ENCODE measurements at places on chromosomes 6 and 20.

- DNase-seq: no peak
These were observed 421.4 kb upstream of the ID4 start for GRCh38 chr6:19415605-19416326.

DNA sequence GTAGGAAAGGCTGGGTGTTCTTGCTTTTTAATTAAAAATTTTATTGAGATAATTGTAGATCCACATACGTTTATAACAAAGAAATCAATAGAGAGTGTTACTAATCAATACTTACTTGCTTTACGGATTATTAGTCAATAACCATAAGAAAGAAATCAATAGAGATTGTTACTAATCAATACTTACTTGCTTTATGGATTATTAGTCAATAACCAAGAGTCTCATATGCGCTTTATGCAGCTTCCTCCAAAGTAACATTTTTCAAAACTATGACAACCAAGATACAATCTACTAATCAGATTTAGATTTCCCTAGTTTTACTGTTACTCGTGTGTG, 31.0 kb upstream of the LY86 start:
- no peak for DNase-seq

- no peak for DNase-seq
These were observed 16.7 kb upstream of the ENTPD6 start for GRCh38 chr20:25178563-25179438.

- DNase-seq: no peak
These were observed 40.0 kb downstream of the NUDT3 start for GRCh38 chr6:34352305-34352937.

GRCh38 chr6:51494342-51494741, 593.1 kb downstream of the PKHD1 start:
- no peak for DNase-seq

- no peak for DNase-seq
These were observed 2.7 kb downstream of the CTSA start for GRCh38 chr20:45893831-45894230.

DNA sequence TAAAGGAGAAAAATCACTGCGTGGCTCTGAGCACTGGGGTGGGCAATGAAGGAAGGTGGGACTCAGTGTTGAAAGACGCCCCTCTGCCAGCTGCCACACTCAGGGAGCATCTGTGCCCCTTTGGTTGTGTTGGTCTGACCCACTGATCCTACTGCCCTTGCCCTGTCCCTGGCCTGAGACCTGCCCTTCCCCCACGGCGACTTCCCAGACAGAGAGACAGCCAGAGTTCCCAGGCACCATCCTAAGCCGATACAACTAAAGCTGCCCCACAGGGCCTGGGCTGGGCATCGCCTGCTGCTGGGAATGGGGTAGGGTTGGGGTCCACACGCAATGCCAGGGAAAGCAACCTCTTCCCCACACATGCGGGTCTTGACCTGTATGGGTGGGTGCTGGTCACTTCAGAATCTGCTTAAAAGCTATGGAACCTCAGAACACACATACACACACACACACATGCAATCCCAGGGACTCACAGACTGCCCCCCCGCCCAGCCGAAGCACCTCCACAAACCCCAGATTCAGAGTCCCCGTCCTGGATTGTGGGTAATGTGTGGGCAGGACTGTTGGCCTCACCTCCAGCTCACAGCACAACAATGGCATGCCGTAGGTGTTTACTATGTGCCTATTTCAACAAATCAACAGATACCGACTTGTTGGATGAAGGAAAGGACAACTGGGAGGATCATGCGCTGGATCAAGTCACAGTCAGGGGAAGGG, 10.9 kb upstream of the SPDEF start:
- DNase-seq: no peak

- DNase-seq: no peak
These were observed 20.3 kb downstream of the SLC22A2 start for GRCh38 chr6:160238278-160238711.

DNA sequence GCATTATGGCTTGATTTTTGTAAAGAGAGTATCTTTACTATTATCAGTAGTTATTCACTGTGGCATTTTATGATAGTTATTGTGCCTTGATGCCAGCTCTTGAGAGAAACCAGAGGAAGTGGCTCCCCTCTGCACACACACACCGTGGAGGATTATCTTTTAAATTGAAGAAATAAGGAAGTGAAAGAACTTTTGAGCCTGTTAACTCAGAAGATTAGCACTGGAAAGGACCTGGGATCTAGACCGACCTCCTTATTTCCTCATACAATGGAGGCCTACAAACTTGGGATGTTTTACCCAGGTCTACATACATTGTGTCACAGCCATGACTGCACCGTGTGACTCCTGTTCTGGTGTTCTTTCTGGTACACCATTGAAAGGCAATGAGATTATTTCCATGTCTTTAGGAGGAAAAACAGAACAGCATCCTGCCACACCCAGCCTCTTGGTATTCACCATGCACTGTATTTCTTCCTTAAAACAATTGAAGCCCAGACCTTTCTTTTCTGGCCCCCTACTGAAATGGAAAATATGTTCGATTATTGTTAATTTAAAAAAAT, 40.6 kb downstream of the HECA start:
- DNase-seq: no peak

DNA sequence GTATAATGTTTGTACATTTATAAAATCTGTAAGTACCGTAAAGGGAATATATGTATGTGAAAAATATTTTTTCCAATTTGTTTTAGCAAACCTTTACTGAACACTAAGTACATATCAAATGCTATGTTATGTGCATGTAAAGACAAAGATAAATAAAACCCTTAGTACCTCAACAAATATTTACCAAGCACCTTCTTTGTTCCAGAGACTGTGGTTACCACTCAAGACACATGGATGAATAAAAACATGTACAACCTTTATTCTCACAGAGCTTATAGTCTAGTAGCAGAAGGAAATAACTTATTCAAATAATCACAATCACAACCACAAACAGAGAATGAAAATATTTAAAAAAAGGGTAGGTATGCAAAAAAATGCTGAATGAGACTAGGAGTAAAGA, 17.5 kb downstream of the TMX4 start:
- no peak for DNase-seq

DNA sequence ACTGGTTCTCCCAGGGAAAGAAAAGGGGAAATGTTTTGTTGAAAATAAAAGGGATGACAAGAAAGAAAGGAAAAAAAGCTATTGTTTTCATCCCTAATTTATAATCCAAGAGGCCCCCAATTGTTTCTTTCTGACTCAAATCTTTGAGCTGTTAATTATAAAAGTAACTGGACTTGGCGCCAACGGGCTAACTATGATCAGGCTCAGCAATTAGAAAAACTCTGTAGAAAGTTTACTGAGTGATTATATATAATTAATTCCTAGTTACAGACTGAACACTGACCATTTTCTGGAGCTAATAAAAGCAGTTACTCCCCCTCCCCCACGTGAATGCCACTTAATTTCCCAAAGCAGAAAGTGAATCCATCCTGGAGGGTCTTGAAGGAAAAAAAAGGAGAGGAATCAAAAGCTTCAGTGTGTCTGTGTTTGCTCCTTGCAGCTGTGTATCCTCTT, 3.2 kb downstream of the ZMYND8 start:
- DNase-seq: no peak

DNA sequence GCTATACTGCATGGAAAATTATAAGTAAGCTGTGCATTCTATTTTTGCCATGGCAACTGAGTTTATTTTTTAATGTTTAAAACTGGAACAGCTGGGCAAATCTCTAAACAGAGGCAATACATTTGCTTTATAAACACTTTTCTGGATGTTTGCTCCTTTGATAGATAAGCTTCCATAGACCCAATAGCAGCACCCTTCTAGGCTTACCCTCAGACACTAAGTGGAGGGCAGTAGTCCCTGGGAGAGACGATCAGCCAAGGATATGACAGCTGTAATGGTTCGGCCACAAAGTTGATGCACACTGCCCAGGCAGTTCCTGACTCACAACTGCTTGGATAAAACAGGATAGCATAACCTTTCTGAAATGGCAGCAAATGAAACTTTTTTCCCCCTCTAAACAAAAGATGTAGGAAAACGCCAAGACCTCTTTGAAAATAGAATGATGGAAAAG, 8.5 kb upstream of the MRPS10 start:
- DNase-seq: no peak

DNA sequence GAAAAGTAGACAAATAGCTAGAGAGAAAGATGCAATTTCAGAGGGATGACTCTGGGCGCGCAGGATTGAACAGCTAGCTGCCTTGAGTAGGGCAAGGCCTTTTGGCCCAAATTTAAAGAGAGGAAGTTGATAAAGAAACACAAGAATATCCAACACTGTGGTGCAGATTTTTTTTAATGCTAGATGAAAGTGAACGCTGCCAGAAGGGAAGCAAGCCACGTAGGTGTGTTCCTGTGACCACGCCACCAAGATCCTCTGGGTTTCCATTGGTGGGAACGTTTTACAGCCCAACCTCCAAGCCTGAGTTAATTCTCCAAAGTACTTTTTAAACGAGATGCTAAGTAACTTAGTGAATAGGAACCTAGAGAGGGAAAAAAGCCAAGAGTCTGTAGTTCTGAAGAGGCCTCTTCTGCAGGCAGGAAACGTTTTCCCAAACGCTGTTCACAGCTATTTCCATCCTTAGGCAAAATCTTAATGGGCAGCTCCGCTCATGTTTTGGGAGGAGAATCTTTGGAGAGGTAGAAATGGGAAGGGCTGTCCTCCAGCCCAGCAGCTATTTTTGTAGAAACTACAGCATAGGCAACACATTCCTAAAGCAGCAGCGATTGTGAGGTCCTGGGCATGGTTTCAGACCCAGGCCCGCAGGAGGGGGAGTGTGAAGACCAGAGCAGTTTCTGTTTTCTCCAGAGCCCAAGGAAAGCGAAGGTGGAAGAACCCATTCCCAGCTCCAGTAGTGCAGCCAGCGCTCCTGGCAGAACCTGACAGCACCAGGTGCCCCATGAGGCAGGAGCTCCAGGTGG, 8.2 kb downstream of the LY86 start:
- DNase-seq: no peak

GRCh38 chr6:157606516-157606915, 216.5 kb upstream of the SNX9 start:
- DNase-seq: no peak

DNA sequence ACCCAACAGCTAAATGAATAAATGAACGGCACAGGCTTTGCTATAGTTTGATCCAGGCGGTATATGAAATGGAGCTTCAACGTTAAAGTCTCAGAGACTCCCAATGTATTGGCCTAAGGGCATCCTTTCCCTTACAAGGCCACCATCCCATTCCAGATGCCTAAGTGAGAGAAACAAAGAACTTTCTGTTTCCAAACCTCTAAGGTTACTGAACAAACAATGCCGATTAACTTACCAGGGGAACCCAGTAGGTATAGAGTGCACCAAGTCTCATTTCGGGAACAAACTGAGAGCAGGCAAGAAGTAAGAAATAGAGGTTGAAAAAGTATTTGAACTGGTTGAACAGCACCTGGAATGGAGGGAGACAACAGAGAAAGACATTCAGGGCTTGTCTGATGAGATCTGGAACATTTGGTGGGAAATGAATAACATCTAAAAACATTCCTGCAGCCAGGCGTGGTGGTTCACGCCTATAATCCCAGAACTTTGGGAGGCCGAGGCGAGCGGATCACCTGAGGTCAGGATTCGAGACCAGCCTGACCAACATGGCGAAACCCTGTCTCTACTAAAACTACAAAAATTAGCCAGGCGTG, 42.5 kb downstream of the ATP9A start:
- no peak for DNase-seq

- peak; percentile 70 for DNase-seq
These were observed 1217.2 kb upstream of the GJE1 start for GRCh38 chr6:140915551-140915950.

- DNase-seq: no peak
These were observed 26.4 kb upstream of the AKAP12 start for GRCh38 chr6:151213352-151213751.

DNA sequence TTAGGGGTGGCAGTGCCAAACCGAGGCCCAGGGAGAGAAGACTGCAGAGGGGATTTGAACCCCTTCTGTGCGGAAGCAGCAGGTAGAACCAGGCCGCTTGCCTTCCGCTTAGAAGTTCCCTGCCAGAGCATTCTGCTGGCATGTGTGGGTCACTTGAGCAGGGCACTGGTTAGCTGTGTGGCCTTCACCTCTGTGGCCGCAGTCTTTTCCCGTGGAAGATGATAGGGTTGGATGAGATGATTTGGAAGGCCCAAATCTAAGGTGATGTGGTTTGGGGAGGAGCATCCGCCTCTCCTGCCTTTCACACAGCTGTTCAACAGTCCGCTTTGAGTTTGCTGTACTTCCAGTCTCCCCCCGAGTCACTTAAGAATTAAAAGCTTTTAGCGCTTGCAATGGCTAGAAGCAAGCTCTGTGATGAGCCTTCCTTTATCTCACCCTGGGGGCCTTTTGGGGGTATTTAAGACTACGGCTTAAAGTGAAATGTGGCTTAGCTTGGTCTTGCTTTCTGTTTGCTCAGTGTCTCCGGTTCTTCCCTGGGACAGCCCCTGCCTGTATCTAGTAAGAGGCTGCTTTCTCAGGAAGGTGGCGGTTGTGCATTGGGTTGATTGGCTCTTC, 743 bp downstream of the CMTR1 start:
- no peak for DNase-seq

DNA sequence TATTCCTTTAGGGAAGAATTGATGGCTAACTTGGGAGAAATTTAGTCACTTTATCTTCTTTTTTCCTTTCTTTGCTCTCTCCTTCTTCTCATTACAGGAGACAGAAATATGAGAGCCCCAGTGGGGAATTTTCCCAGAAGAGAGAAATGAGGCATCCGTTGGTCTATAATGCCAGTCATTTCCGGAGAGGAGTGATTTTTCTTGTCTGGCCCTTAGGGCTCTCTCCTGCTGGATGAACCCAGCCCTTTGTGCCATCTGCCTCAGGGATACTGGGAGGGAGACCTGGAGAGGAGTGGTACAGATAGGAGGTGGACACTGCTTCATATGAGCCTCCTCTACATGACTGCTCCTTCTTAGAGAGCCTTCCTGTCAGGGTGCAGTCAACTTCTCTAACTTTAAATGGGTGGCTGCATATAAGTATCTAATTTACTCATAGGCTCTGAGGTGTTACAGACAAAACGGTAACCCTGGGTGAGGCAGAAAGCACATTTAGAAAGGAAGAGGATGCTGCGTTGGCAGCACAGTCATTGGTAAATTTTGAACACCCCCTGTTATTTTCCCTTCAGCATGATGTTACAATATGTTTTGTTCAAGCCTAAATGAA, 21.9 kb downstream of the RIMS1 start:
- DNase-seq: no peak

GRCh38 chr6:125154761-125155135, 1.2 kb downstream of the TPD52L1 start:
- DNase-seq: no peak

GRCh38 chr6:108361312-108361932, 66.6 kb downstream of the AFG1L start:
- no peak for DNase-seq

- DNase-seq: no peak
These were observed 69.4 kb downstream of the CDC5L start for GRCh38 chr6:44456966-44457292.

Data from NCI-H1436 (cell line).